Hair follicular keratinocyte (primary cell): ENCODE measurements at places on chromosomes 7 and 10. TPM values are rescaled to one million over a fixed set of nuclear protein-coding genes. Genes with fewer than 3 reads are reported as not detected.

Gene CCL24
- not detected in 2 replicates for total RNA-seq

Gene TMEM225B
- 0.47 TPM in 1 of 2 replicates, not detected in the other for total RNA-seq

Gene UPK3B
- 1.4 and 3.4 TPM in 2 replicates for total RNA-seq

Gene PRRT4
- total RNA-seq: 1.3 and 3.6 TPM in 2 replicates

Gene ESYT2
- total RNA-seq: 47.2 and 62.3 TPM in 2 replicates

Gene ITIH2
- total RNA-seq: not detected in 2 replicates

Gene GRM8
- total RNA-seq: not detected in 2 replicates

Gene SFRP4
- total RNA-seq: not detected in 2 replicates
